Jurkat, Clone E6-1 (cell line): ENCODE measurements at places on chromosomes 13 and 19.

DNA sequence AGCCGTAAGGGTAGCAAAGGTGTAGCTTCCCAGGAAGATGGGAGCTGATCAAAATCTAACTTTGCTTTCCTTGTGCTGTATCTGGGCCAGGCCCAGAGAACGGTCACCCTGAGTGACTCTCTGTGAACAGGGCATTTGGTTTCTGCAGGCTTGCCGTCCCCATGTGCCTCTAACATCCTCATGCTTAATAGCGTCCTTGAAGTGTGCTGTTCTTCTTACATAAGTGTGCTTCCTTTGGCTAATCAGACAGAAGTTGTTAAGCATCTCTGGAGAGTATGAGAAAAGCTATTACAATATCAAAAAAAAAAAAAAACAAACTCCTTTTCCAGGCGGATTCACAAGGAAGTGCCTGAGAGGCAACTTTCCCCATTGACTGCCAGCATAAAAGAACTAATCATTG lies 503.7 kb downstream of the DIAPH3 start:
- no peak for DNase-seq

DNA sequence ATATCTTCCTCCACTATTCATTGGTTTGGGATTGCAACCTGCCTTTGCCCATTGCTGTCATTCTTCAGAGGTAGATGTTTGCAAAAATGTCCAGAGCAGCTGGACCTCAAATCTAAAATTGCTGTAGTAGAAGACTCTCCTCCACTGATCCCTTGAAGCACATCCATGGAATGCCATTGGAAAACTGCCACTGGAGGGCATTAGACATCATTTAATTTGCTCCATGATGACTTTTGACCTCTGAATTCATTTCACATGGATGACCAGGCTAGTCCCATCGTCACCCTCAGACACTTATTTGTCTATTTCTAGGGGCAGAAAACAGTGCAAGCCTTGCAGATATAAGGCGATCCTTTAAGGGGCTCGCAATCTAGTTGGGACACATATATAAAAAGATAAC lies 33.9 kb upstream of the FLT1 start:
- DNase-seq, result no peak

DNA sequence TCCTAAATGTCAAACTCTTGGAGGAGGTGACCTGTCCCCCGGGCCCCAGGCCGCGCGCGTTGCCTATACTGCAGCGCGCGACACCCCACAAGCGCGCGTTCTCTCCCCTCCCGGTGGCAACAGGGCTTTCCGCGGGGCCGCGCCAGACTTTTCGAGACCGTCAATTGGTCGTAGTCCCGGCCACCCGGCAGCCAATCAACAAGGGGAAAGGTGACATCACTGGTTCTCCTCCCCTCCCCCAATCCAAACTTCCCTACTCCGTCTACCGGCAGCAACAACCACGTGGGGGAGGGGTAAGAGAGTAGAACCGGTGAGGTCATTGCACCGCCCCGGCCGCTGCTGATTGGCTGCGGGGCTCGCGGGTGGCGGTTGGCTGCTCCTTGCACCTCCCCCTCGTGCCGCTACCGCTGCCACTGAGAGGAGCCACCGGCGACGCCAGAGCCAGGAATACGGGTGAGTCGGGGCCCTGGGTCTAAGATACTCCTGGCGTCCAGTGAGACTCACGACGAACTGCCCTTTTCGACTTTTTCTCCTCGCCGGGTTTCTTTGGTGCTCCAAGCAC lies 829 bp upstream of the CIC start:
- DNase-seq, result peak; percentile 100

- DNase-seq, result no peak
Measured at GRCh38 chr13:20291675-20292074, 59.6 kb upstream of the GJB6 start.

DNA sequence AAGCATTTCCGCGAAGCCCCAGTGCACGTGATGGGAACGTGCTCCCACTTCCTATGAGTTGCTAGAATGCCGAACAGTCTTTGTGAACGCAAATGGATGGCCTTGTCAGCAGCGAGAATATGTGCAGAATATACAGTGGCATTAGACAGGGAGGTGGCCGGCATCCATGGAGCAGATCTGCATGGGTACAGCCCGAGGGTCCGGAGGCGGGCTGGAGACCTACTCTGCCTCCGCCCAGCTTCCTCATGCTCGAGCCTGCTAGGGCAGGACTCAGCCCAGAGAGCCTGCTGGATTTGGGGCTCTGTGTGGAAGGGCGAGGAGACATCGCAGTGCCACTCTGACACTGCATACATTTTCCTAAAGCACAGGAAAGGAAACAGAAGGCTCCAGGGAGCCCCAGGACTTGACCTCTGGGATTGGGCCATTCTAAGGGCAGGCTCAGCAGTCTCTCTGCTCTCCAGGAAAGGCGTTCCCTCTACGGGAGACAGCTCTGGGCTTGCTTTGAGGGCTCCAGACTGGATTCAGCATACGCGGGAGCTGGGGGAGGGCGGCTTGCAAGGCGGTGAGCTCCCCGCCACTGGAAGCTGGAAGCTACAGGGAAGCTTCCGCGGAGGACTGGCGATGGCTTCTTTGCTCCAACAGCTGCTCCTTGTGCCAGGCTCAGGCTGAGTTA lies 55.9 kb upstream of the UQCRFS1 start:
- no peak for DNase-seq

GRCh38 chr19:3664879-3665642 lies 35.2 kb downstream of the PIP5K1C start:
- no peak for DNase-seq

DNA sequence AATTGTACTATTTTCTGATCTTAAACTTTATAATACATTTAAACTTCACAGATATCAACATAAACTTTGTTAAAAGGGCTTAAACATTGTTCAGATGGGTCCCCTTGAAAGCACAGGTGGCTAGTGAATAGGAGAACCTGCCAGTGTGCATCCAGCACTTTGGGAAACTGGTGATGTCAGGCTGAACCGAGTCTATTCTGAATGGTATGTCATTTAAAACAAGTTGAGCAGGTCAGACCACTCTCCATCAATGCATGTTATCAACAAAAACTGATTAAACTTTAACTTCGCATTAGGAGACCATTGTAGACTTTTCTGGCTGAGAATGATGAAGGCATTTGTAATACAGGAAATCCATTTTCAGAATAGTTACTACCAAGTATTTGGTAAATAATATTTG lies 50.1 kb upstream of the FREM2 start:
- no peak for DNase-seq

DNA sequence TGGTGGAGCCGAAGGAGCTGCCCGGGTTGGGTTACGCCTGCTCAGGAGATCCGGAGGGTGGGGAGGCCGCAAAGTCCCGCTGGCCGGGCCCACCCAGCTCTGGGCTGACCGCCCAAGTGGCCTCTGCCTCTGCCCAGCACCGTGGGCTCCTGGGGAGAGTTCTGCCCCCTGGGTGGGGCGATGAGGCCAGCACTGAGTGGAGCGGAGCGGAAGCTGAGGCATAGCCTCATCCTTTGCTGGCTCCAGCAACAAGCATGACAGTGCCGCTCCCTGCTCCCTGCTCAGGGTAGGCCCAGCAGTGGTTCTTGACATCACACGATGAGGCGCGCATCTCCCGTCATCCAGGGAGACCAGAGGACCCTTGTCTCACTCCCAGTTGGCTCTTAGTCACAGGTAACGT lies 22.5 kb downstream of the CCDC8 start:
- no peak for DNase-seq

GRCh38 chr13:112888238-112889111 lies 80.5 kb upstream of the MCF2L start:
- DNase-seq, result no peak

DNA sequence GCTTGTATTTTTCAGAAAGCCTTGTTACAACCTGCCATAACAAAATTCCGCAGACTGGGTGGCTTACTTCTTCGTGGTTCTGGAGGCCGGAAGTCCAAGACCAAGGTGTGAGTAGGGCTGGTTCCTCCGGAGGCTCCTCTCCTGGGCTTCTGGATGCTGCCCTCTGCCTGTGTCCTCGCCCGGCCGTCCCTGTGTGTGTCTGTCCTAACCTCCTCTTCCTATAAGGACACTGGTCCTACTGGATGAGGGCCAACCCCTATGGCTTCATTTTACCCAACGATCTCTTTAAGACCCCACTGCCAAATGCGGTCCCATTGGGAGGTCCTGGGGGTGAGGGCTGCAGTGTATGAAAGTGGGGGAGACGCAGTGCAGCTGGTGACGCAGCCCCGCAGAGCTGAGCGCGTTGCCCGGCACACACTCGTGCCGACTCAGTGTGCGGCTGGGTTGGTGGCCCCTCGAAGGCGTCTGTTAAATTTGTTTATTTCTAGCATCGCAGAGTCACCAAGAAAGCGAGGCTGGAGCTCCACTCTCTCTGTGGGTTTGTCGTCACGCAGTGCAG lies 116.7 kb downstream of the SOX1 start:
- DNase-seq, result no peak

GRCh38 chr19:40614622-40615411 lies 13.6 kb downstream of the LTBP4 start:
- DNase-seq, result peak; percentile 86

GRCh38 chr13:28585561-28585960 lies 73.4 kb upstream of the POMP start:
- no peak for DNase-seq

DNA sequence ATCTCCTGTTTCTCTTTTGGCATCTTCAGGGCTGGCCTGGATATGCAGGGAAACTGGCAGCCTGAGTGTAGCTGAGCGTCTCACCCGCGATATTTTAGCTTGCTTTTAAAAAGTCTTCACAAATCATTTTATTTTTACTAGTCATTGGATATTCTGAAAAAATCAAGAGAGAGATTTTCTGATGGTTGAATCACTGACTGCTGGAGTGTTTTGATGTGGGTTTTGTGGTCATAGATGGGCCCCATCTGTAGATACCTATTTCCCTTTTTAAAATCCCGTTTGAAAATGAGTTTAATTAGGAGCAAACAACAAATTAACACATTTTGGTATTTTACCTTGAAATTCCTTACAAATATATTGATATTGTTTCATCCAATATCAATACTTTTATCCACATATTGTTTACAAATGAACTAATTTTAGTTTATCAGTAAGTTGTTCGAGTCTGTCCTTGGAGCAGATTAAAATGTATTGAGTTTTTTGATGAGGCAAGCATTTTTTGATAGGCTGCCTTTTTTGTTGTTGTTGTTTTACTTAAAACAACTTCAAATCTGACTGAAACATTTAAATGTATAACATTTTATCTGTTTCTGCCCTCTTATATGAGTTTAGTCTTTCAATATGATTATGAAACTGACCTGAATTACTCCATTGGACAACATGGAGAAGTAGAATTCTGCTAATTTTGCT lies 21.5 kb upstream of the OXGR1 start:
- peak; percentile 52 for DNase-seq
